T-helper 22 cell (primary cell): ENCODE measurements at places on chromosomes 1 and 21.

- no peak for DNase-seq
Measured at GRCh38 chr1:17696417-17697301, 58.5 kb upstream of the ACTL8 start.

DNA sequence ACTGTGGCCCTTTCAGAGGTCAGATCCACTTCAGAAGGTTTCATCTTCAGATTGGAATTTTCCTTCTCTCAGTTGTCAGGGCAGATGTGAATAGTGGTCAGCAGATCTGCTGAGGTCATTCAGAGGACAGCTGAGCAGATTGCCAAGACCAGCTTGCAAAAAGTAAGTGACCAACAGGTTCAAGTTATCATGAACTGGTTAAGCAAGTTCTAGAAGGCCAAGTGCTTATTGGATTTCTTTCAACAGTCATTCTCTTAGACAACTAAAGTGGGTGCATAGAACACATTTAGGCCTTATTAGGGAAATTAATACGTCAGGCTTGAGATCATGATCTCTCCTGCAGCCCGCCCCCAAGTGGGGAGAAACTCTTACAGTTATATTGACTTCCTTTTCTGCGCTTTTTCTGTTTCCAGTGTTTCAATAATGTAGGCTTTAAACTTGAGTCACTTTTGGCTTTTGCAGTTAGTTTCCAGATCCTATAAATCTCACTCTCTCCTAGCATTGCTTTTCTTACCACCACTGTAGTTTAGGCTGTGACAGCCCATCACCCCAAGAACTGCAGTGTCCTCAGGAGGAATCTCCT, 96.4 kb downstream of the C1orf21 start:
- no peak for DNase-seq

DNA sequence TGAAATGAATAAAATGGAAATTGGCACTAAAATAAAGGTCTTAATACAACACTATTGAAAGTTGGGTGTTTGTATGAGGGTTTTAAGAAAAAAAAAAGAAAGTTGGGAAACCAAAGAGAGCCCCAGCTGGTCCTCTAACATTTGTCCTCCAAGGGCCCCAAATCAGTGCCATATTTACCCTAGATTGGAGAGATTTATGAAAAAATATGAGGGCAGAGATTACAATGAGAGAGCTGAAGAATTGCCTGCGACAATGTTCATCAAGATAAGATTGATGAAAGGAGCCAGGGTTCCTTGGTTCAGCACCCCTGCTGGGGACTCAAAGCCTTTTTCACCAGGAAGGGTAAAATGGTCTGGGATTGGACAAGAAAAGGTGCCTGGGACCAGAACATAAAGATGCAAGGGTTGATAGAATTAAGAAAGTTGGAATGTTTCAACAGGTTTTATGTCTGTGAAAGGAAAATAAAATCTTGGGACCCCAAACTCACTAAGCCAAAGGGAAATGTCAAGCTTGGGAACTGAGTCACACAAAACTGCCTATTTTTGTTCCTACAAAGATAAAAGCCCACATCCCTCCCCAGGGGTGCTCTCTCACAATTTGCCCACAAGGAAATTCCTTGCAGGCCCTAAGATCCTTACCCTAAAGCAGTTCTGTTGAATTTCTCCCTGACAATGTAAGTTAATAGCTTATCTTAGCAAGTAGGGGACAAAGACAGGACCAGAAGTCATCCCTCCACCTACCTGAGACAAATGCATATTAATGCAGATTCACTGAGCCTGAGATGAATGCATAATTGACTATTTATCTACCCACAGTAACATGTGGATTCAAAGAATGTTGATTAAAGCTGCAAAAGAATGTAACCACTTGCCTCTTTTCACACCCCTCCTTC, 26.8 kb downstream of the CBR1 start:
- no peak for DNase-seq

DNA sequence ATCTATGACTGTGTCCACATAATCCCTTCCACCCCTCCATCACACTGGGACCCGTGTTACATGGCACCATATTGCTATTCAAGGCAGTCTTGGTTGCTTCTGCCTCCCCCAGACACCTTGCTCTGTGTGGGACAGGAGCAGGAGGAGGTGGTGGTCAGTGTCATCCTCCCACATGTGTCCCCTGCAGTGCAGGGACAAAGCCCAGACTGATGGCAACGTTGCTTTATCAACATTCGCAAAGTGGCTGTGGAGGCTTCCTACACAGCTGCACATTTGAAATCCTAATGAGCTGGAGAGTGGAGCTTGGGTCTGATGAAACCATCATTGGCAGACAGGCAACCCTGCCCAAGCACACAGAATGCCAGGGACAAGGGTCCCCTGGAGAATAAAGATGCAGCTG, 26.2 kb downstream of the TRIM67 start:
- DNase-seq: no peak

- DNase-seq: no peak
Measured at GRCh38 chr1:9603766-9604753, 15.3 kb downstream of the TMEM201 start.

- no peak for DNase-seq
Measured at GRCh38 chr1:67214420-67215174, 48.3 kb downstream of the IL23R start.

DNA sequence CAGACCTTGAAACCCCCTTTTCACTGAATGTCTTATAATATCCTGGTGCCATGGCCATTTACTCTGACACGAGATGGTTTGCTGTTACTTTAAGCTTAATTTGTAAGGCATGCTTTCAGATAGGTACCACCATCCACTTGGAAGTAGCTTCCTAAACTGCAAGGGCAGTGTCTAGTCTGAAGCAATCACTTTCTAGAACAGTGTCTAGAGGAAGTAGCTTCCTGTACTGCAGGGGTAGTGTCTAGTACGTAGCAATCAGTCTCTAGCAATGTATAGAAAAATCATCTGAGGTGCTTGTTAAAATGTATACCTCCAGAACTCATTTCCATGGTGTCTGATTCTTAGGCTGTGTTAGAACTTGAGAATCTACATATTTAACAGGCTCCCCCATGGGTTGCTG, 42.5 kb downstream of the ZBTB40 start:
- no peak for DNase-seq

DNA sequence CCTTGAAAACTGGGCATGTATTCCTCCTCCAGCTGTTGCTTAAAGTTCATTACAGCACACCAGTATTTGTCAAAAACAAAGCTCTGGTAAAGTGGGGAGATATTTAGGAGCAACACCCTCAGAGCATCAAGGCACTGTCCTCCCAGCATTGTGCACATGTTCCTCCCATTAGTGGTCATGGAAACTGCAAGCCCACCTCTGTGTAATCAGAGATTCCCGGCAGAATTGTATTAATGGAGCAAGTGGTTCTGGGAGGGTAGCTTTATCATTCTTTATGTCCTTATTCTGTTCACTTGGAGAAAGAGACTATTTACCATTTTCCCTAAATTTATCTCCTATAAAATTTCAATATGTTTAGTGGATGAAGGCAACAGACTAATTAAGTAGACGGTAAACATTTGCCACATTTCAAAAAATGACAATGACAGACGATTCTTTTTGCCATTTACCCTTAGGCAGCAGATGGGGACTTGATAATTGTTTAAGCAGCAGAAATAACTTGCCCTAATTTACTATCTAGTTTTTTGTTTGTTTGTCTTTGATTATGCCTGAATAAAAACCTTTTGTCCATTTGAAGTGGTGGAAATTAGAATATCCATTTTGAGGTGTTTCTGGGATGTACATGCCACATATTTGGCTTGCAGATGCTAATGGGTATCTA, 289.6 kb upstream of the ST6GALNAC5 start:
- no peak for DNase-seq

GRCh38 chr21:44064852-44065403, 42.3 kb upstream of the PWP2 start:
- DNase-seq: no peak

DNA sequence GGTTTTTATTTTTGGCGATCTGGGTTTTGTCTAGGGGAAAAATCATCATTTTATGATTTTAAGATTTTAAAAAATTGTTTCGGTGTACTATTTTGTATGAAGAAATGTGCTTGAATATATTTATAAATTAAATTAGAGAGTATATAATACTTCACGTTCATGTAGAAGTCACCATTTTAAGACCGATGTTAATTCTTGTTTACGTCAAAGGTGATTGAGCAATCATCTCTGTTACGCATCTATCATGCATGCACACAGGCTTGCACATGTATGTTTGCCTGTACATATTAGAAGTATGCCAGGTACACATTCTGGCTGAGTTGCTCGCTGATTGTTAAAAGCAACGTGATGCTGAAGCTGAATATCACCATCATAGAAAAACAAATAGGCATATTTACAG, 54.7 kb downstream of the DYRK1A start:
- DNase-seq: no peak

GRCh38 chr21:29372063-29372802, 73.5 kb downstream of the BACH1 start:
- peak; percentile 19 for DNase-seq

- no peak for DNase-seq
Measured at GRCh38 chr1:93061895-93062792, 16.9 kb upstream of the MTF2 start.

- no peak for DNase-seq
Measured at GRCh38 chr1:111236379-111236778, 8.9 kb downstream of the CHI3L2 start.

- no peak for DNase-seq
Measured at GRCh38 chr21:28923439-28923975, 69.2 kb downstream of the LTN1 start.

DNA sequence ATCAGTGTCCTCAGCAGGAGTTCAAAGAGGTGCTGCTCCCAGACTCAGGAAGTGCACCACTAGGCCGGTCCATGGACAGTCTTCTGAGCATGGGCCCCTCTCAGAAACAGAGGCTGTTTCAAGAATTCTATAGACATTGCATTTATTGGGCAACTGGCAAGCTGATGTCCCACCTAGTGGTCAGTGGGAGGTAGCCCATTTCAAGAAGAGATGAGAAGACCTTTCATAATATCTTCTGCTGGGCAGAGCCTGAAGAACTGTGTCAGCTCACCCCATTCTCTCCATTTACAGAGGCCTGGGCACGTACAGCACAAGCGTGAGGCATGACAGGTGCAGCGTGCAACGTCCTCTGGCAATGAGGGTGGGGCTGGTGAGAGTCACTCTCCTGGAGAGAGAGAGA, 216.0 kb downstream of the DYRK1A start:
- DNase-seq: no peak

GRCh38 chr1:56787330-56787729, 31.9 kb downstream of the FYB2 start:
- DNase-seq: no peak

GRCh38 chr1:155072531-155073289, 5.9 kb upstream of the EFNA3 start:
- no peak for DNase-seq
